ENCODE measurements at places on chromosomes 5 and 9.

DNA sequence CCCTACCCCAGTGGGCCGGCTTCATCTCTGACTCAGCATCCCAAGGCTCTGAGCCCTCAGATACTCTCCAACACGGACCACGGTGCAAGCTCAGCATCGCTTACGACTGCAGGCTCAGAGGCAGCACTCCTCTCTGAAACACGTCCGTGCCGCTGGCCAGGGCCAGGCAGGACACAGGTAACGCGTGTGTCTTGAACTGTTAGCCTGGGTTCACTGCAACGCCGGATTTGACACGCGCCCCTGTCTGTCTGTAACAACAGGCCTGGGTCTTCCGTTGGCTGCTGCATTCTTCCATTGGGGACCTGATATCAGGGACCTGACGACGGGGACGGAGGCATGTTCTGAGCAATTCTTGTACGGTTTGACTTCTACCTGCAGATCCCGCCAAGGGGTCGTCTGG is 6.4 kb downstream of the SLC6A3 start:
- H3K27me3 ChIP-seq = peaks cover 19% of the 10 kb centered on the region
- no peak overlapping the region for H3K4me3 ChIP-seq
- ATAC-seq = no peak
- no peak overlapping the region for H3K27ac ChIP-seq
- no peaks in the 10 kb centered on the region for H3K4me1 ChIP-seq

DNA sequence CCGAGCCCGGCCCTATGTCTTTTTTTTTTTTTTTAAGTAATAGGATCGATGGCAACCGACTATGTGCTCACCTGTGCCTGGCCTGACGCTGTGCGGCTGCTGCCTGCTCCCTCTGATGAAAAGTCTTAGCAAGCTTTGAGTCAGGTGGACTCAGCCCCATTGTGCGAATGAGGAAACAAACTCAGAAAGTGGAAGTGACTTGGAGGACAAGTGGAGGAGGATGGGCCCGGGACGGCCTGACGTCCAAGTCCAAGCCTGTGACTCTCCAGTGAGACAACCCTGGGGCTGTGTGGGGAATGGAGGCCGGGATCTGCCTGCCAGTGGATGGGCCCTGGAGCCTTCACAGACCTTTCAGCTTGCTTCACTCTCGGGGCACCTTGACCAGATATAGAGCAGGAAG is 57.9 kb downstream of the EXD3 start:
- no peak overlapping the region for H3K27ac ChIP-seq
- no peaks in the 10 kb centered on the region for H3K4me1 ChIP-seq
- no peak for ATAC-seq
- H3K4me3 ChIP-seq = no peak overlapping the region
- no peaks in the 10 kb centered on the region for H3K36me3 ChIP-seq
- H3K27me3 ChIP-seq = no peaks in the 10 kb centered on the region

- H3K36me3 ChIP-seq = peaks cover 96% of the 10 kb centered on the region
- peaks cover 6% of the 10 kb centered on the region for H3K4me1 ChIP-seq
- no peak for ATAC-seq
- H3K27me3 ChIP-seq = no peaks in the 10 kb centered on the region
- no peak overlapping the region for H3K27ac ChIP-seq
Measured at GRCh38 chr9:136219276-136219675, 14.3 kb upstream of the LHX3 start.

DNA sequence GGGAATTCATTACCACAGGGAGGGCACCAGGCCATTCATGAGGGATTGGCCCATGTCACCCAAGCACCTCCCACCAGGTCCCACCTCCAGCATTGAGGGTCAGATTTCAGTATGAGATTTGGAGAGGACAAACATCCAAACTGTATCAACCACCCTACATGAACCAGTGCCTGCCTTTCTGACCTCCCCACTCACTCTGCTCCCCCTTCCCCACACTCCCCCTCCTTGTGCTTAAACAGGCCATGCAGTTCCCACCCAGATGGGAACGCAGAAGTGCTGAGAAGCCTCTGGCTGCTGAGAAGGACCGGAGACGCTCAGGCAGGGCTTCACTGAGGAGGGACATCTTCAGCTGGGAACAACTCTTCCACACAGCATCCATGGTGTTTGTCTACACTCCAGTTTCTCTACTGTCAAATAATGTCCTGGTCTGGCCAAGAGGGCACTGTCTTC is 30.0 kb upstream of the ADAMTS2 start:
- H3K36me3 ChIP-seq = no peaks in the 10 kb centered on the region

DNA sequence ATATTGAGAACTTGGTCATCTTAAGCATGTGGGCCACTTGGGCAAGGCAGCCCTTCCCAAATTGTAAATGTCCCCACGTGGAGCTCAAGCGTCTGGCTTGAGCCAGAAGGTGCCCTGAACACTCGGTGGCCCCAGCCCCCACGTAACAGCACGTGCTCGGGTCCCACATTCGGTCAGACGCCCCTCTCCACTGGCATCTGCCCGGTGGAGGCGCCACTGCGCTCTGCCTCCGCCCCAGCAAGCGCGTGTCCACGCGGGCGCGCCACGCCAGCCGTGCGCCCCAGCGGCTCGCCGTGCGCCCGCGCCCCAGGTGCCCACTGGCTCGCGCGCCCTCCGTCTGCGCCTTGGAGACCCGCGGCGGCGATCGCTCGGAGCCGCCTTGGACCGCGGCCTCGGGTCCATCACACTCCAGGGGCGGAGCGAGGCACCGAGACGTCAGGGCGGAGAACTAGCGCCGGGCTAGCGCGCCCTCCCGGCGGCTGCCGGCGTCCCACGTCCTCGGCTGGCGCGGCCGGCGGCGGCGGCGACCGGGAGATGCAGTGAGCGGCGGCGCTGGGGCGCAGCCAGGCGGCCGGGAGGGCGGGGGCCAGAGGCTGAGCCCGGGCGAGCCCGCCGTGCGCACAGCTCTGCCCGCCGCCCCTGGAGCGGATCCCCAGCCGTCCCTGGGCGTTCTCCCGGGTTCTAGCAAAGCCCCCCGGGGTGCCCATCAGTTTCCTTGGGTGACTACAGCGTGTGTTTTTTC is at the start of gene PALM2AKAP2:
TSS of gene PALM2AKAP2 (plus strand) at position 488 of the 742 bp plus-strand sequence. CDS start 291 bp downstream, outside the sequence.
- no peaks in the 10 kb centered on the region for H3K36me3 ChIP-seq
- H3K4me3 ChIP-seq = no peak within 1 kb of the TSS
- H3K4me1 ChIP-seq = no peaks in the 10 kb centered on the region
- no peak for ATAC-seq

- peak overlapping the region; percentile 91 for H3K4me3 ChIP-seq
- H3K27ac ChIP-seq = peak overlapping the region; percentile 96
- ATAC-seq = peak; percentile 5
- no peaks in the 10 kb centered on the region for H3K27me3 ChIP-seq
- peaks cover 59% of the 10 kb centered on the region for H3K36me3 ChIP-seq
- H3K4me1 ChIP-seq = peaks cover 27% of the 10 kb centered on the region
Measured at GRCh38 chr5:151156507-151157420, 815 bp downstream of the ANXA6 start.

DNA sequence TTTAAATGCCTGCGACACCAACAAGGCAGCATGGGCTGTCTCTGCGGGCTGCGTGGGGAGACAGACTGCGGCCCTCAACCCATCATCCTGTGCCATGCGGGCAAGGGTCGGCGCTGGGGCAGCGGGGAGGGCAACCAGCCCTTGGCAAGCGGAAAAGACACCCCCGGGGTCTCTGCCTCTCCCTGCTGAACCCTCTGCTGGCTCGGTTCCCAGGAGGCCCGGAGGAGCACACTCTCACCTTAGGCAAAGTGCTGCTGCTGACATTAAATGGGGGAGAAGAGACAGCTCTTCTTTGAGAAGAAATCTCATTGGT is 129.6 kb upstream of the PPP1R26 start:
- H3K27me3 ChIP-seq = peaks cover 10% of the 10 kb centered on the region
- no peaks in the 10 kb centered on the region for H3K36me3 ChIP-seq
- no peaks in the 10 kb centered on the region for H3K4me1 ChIP-seq
- no peak overlapping the region for H3K4me3 ChIP-seq
